Activated CD8-positive, alpha-beta memory T cell treated with anti-CD3 and anti-CD28 coated beads for 4 hours (primary cell): ENCODE measurements at places on chromosomes 13 and 19.

DNA sequence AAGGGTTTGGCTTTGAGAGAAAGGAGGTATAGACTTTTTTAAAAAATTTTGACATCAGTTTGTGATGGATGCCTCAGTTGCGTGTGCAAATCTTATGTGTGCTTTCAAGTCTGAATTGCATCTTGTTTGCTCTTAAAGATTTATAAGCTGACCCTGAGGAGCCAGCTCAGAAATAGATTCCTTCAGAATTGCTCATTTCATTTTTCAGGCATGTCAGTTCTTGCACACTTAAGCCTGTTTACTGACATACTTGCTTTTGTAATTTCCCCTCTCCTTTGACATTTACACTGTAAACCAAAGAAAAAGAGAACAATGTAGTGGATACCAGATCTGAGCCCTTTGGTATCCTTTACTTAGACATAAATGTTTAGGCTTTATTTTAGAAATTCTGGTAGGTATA lies 87.6 kb downstream of the RNF17 start:
- DNase-seq: no peak

GRCh38 chr19:8835446-8835845 lies 3.3 kb downstream of the MBD3L1 start:
- DNase-seq: no peak

GRCh38 chr13:109933476-109933875 lies 147.1 kb upstream of the IRS2 start:
- DNase-seq: no peak

- DNase-seq: no peak
Measured at GRCh38 chr13:46717275-46717674, 79.7 kb downstream of the ESD start.

- no peak for DNase-seq
Measured at GRCh38 chr13:39822437-39822836, 167.0 kb downstream of the COG6 start.

DNA sequence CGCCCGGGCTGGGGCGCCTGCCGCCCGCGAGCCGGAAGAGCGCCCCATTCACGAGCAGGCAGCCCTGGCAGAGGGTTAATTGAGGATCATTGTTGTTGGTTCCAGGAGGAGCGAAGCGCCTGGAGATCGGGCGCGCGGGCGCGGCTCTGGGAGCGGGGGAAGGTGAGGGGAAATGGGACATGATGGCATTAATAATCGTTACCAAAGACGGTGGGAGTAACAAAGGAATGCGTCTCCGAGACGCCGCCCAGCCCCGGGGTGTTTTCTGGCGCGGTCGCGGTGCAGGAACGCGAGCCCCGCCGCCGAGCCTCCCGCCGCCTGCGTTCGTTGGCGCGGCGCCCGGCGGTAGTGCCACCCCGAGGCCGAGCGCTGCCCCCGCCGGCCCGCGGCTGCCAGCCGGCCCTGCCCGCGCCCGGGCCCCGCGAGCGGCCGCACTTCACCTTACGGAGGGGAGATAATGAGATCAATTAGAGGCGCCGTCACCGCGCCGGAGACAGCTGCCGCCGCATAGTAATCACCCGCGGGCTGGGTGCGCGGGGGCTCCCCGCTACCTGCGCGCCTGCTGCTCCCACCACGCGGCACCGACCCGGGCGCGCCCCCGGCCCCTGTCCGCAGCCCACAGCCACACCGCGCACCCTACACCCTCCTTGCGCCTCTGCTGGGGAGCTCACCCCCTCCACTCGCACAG lies 2.8 kb downstream of the ZNF536 start:
- DNase-seq: no peak

- DNase-seq: no peak
Measured at GRCh38 chr13:73549717-73550116, 490.9 kb downstream of the KLF5 start.

- DNase-seq: no peak
Measured at GRCh38 chr13:76229281-76229680, 593.2 kb downstream of the LMO7 start.

DNA sequence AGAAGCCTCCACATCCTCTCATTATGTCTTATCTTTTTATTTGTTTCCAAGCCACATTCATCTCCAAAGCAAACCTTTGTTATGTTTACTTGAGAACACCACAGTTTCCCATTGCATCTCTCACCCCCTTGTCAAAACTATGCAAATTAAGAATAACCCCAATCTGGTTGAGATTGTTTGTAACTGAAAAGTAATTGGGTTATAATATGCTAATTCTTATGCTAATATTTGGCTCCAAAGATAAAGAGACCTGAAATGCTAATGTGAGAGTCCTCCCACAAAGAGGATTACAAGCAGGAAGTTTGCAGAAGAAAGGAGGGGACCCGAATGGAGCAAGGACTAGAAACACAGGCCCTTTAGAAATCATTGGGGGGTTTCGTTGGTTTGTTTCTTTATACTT lies 92.9 kb upstream of the UBL3 start:
- no peak for DNase-seq

- DNase-seq: no peak
Measured at GRCh38 chr13:85665286-85665685, 133.9 kb downstream of the SLITRK6 start.
